ENCODE measurements at places on chromosomes 7 and 10.
A peak's percentile ranks its signal among the peaks of the same experiment; 100 is the strongest.

DNA sequence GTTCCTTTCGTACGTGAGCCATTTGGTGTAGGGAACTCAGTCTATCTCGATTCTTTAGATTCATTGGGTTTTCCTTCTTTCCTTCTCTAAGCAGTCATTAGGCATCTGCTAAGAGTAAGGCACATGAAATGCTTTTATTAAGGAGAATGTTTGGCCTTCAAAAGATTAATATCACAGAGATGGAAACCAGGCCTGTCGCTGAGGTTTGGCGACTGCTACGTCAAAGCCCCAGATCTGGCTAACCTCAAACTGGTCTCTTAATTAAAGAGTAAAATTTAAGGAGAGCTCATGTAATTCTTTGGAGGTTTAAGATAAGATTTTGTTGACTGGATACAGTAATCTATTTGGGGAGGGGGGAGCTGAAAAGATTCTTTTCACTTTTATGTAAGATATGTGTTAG is 189.8 kb downstream of the JCAD start:
- no peak for DNase-seq

GRCh38 chr7:28292834-28293526 is 112.4 kb upstream of the JAZF1 start:
- DNase-seq, result no peak

DNA sequence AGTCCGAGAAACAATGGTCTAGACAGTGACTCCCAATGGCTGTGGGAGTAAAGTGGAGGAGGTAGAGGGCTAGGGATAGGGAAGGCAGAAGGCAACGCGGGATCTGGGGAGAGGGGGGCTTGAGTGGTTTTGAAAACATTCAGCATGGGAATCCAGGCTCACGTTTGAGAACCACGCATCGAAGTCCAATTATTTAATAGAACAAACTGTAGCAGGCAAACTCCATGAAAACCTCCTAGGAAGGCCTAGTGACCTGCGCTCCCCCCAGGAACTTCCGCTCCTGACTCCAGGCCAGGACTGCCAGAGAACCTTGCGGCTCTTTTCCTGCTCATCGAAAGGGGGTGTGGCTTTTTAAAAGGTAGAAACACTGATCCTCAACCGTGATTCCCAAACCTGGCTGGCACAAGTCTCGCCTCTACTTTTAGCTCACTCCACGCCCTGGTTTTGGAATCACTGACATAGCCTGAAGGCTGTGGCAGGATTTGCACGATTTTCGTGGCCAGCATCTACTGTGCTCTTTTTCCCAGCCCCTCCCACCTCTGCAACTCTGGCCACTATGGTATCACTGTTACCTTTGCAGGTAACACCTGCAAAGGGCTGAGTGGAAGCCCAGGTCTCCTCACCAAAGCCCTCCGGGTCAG is 43.4 kb downstream of the MYOF start:
- DNase-seq, result no peak

GRCh38 chr10:113756940-113757543 is 5.6 kb downstream of the PLEKHS1 start:
- DNase-seq, result no peak

DNA sequence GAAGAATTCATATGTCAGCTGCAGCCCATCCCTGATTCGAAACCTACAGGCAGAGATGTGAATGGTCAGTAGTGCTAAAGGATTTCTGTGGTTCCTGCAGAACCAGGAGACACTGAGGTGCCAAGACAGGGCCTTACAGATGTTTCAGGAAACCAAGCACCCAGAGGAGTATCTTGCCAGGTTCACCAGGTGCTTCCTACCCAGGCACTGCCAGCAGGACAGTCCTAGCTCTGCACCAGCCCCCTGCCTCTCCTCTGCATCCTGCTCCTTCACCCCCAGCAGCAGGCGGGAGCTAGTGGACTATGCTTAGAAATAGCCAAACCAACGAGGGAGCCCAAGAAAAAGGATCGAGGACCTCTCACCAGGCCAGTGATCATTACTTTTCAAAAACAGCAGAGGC is 4.2 kb upstream of the IKZF1 start:
- DNase-seq, result no peak

DNA sequence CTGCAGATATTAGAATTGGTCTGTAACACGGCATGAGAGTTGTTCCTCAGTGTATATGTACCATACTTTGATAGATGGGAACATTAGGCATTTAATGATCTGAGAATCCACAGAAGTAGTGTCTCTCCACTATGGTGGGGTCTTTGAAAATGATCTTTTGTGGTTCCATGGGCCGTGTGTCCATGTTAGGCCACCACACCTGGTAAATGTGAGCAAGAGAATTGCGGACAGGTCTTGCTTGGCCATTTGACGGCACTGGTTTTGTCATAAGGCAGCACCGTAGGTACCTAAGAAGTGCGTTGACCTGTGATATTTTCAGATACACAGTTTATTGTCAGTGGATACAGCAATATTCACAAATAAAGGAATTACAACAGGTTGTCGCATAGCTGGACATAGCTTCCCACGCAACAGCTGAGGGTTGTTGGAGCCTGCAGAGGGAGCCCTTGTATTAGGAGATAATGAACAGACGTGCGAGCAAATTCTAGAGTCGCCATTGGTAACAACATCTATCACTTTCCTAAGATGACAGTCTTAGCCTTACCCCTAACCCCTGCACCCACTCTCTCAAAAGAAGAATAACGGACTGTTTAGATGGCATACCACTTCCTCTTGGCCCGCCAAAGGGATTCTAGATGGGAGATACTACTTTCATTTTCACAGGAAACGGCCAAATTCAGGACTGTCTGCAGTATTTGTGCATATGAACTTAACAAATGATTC is 111.4 kb downstream of the COL28A1 start:
- peak; percentile 86 for DNase-seq

DNA sequence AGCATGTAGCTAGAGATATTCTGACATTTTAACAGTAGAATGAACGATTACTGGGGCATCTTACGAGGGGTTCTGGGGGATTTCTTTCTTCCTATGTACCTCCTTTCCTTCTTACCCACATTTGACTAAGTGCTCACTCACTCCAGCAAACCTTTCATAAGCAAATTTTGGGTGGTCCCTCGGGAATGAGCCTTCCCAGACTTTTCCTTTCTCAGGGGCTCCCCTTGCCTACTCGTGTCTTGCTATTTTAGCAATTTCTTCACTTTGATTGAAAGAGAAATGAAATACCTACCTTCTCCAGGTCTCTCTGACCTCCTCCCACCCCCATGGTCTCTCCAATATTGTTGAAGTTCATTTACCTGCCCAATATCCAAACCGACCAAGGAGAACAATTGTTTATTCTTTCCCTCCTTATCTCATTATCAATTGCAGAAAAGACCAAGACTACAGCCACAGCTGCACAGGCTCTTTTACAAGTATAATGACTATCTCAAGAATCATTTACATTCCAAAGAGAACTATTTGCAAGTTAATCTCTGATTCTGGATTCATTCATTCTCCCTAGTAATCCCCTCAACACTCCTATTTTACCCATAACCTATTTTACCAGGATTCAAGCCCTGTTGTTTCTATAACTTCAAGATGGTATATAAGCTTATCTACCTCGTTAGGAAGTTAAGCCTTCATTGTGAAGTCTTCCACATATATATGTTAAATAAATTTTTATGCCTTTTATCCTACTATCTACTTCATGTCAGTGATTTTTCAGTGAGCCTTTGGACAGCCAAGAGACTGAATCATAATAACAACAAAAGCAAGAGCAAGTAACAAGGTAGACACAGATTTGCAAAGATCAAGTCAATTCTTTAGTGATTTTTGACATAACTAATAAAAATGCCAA is 480.6 kb downstream of the IPMK start:
- DNase-seq, result no peak
